ENCODE measurements at places on chromosomes 7 and 10.

- DNase-seq = no peak
These were observed 97.5 kb downstream of the PTPN20 start for GRCh38 chr10:47008769-47009168.

DNA sequence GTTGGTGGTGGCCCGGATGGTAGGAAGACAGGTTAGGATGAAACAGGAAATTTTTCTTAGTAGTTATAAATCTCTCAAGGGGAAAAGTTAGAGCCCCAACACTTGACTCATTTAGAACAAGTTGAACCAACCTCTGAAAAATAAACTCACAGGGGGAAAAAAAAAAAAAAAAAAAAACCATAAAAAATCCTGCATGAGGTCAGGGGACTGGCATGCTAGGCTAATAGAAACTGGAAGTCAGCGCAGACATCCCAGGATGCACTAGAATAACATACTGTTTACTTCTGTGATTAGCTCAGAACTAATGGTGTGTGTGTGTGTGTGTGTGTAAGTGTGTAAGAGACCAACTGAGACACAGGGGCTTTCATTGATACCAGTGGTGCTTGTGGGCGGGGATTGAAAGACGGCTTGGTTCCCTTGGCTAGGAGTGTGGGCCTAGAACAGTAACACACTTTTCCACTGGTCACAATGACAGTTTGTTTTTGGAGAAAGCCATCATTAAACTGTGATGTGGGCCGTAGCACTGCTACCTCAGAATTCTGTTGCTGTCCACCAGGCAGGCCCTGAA, 491.6 kb upstream of the GALNT17 start:
- DNase-seq = no peak

DNA sequence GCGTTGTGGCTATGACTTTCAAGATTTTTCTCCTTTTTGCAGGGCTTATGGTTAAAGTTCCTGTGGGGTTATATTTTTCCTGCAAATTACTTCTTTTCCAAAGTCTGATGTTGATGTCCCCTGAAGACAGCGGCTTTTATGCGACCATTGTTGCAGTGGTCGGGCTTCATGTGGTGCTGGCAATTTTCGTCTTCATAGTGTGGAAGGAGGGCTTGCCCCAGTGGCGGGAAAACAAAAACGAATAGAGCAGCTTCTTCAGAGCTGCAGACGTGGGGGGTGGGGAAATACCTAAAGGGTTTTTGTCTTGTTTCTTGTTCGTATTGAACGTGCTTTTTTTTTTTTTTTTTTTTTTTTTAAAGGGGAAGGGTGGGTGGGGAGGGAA, 53.8 kb downstream of the MCMBP start:
- DNase-seq = no peak

GRCh38 chr7:89849052-89849451, 305.2 kb upstream of the STEAP1 start:
- DNase-seq = no peak

DNA sequence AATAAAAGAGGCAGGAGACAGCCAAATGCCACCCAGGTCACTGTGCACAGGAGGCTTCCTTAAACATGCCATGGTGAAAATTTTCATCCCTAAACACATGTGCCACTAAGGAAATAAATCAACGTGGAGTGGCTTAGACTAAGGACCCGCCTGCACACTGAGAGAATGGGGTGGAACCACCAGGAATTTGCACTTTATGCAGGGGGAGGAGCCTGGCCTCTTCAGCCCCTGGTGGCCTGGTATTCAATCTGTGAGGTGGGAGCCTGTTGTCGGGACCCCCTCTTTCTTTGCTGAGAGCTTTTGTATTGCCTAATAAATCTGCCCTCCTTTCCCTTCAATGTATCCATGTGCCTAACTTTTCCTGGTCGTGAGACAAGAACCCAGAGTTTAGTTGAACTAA, 204.6 kb upstream of the NRP1 start:
- DNase-seq = no peak

- DNase-seq = no peak
These were observed 68.1 kb downstream of the MAD1L1 start for GRCh38 chr7:2164646-2165045.

GRCh38 chr7:128869138-128869943, 6.7 kb downstream of the ATP6V1F start:
- DNase-seq = peak; percentile 21

- DNase-seq = no peak
These were observed 506.0 kb downstream of the AUTS2 start for GRCh38 chr7:70104243-70104642.

DNA sequence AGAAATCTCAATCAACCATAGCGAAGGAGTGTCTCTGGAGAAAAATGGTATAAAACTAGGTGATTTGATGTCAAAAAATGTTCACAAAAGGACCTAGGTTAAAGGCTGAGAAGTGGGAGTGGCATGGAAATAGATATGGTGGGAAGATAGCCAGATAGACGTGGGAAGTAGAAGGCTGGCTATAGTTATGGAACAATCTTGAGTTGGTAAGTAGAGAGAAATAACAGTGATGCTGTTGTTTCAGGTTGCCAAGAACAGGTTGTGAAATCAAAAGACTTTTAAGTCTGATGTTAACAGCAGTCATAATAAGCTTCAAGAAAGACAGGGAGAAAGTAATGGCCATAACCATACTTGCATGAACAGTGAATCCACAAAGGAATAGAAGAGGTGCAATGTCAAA, 106.1 kb upstream of the RSU1 start:
- no peak for DNase-seq

DNA sequence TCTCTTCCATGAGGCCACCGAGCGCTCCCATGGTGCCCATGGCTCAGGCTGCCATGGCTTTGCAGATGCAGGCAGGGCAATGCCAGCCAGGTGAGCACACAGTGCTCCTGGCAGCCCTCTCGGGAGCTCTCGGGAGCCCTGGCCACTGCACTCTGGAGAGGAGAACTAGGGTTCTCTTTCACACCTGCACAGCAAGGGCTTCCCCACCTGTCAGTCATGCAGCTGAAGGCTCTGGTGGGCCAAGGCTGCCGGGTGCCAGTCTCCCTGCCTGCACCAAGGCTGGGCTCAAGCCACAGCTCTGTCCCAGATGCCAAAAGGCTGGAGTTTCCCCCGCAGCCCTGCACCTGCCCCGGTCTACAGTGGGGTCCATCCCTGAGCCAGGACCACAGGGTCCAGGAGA, 32.6 kb downstream of the NUDT1 start:
- DNase-seq = no peak

GRCh38 chr10:26554246-26554645, 116.1 kb downstream of the APBB1IP start:
- DNase-seq = no peak

DNA sequence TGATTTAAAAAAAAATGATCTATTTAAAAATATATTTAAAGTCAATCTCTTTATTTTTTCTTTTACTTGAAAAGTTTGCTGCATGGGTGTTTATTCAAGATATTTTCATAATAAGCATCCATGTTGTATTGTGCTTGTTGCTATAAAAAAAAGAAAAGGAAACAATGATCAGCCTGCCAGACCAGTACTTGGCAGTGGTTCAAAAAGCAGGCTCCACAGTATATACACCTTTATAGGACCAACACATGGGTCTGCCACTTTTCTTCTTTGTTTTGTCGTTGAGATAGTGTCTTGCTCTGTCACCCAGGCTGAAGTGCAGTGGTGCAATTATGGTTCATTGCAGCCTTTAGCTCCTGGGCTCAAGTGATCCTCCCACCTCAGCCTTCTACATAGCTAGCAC, 228.0 kb downstream of the TWIST1 start:
- no peak for DNase-seq

DNA sequence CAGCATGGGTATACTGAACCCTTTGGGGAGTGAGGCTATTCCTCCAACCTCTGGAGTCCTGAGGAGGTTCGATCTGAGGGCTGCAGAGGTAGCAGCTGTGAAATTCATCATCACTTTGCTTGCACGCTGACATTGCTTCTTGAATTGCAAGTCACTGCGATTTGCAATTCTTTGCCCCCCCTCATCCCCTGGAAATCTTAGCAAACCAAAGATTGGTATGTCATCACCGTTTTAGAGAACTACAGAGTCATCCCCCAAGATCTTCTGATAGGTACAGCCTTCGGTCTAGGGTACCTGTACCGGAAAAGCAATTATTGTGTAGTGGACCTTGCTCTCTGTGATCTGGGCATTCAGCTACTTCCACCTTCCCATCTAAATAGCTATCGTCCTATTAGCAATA, 192.6 kb downstream of the KLF6 start:
- no peak for DNase-seq

GRCh38 chr10:78960316-78960800, 108.4 kb upstream of the ZMIZ1 start:
- no peak for DNase-seq

GRCh38 chr7:73308074-73308664, 457 bp downstream of the NSUN5 start:
- no peak for DNase-seq

DNA sequence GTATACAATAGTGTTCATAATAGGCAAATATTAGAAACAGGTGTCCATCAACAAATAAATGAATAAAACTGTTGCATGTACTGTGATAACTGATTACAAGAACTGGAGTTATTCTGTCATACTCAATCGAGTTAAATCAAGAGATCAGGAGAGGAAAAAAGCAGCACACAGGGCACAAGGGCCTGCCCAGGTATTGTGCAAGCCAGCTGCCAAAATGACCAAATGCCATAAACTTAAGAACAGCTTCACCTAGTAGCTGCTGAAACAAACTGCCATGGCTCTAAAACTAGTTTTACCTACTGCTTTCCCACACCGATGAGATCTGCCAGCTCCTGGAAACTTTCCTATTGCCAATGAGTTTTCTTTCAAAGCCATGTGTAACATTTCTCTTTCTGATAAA, 12.2 kb downstream of the GSAP start:
- DNase-seq = no peak

GRCh38 chr10:86345859-86346798, 20.5 kb downstream of the GRID1 start:
- DNase-seq = no peak

DNA sequence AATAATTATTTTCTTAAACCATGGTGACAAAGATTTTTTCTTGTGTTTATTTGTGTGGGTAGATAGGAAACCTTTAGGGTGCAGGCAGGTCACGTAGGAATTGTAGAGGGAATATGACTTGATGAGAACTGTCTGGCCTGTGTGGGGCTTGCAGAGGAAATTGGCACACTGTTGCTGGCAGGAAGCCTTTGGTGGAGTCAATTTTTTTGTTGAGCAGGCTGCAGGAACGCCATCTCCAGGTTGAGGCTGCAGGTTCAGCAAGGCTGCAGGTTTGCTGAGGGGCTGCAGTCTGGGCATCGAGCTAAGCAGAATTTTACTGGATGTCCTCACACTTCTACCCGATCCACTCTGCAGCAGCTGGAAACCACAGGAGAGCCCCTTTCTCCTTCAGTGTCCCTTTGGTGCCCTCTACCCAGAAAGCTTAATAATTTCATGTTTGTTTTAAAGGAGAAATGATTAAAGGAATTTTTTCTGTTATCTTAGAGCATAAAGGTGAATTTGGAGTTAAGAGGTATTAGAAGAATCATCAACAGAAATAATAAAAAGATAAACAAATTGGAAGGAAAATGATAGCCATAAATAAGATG, 37.0 kb downstream of the TBC1D12 start:
- DNase-seq = no peak

GRCh38 chr7:100975371-100975821, 6.0 kb downstream of the MUC12 start:
- DNase-seq = no peak

DNA sequence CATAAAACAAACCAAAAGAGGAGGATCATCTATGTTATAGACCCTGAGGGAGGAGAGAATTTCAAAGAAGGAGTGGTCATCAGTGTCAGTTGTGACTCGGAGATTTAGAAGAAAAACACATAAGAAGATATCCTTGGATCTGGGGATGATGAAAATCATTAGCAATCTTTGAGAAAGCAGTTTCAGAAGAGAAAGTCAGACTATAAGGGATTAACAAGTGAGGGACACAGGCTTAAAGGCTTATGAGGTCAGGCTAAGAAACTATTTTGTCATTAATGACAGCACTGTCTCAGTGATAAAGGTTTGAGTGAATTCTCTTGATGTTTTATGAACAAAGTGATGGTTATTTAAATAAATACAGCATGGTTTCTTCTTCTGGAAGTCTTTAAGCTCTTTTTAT, 6.1 kb upstream of the GPR85 start:
- no peak for DNase-seq

GRCh38 chr10:59265141-59265540, 88.7 kb downstream of the PHYHIPL start:
- DNase-seq = no peak

- DNase-seq = no peak
These were observed 12.5 kb downstream of the CDC123 start for GRCh38 chr10:12208460-12208859.

DNA sequence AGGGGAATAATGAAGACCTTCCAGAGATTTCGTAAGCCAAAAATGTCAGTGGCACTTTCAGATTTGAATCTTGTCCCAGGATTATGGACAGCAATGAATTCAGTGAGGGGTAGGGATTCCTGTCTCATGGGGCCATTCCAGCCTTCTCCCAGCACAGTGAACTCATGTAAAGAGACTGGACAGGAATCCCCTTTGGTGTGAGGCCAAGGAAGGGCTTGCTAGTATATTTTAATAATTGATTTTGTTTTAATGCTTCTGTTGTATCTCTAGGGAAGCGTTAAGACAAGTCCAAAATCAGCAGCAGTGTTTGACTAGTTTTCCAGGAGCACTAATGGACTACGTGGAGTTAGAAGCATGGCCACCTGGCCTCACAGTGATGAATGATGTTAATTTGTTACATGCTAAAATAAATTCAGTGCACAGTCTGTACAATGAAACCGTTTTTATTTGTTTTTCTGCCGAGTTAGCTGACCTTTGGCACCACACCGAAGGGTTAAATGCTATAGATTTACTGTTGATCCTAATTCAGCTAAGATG, 214.0 kb upstream of the DKK1 start:
- no peak for DNase-seq

GRCh38 chr10:80100861-80101695, 22.6 kb downstream of the TMEM254 start:
- no peak for DNase-seq

DNA sequence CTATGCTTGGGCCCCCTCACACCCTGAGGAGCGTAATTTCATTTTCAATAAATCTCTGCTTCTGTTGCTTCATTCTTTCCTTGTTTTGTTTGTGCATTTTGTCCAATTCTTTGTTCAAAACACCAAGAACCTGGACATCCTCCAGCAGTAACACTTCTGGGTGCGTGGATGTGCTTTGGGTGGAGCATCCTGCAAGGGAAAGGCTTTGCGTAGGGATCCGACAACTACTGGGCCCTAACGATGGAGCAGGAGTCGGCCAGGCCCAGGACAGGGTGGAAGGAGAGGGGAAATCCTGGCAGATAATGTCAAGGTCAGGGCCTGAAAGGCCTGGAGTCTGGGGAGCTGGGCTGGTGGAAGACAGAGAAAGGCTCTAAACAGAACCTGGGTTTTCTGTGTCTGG, 231.8 kb downstream of the ADAM12 start:
- DNase-seq = no peak

GRCh38 chr7:30462179-30462578, 16.4 kb downstream of the NOD1 start:
- no peak for DNase-seq

- no peak for DNase-seq
These were observed 27.7 kb downstream of the ZCCHC24 start for GRCh38 chr10:79417731-79418130.

GRCh38 chr7:108415821-108416536, 40.3 kb downstream of the NRCAM start:
- DNase-seq = no peak

GRCh38 chr10:48609441-48609840, 4.6 kb upstream of the ARHGAP22 start:
- no peak for DNase-seq
